ENCODE measurements at places on chromosomes 16 and 17. TPM values are rescaled to one million over a fixed set of nuclear protein-coding genes. Genes with fewer than 3 reads are reported as not detected.

- no peak for DNase-seq
Measured at GRCh38 chr17:48633266-48633677, 7.1 kb upstream of the HOXB9 start.

GRCh38 chr17:65662196-65662595, 100.7 kb upstream of the AXIN2 start:
- no peak for DNase-seq

DNA sequence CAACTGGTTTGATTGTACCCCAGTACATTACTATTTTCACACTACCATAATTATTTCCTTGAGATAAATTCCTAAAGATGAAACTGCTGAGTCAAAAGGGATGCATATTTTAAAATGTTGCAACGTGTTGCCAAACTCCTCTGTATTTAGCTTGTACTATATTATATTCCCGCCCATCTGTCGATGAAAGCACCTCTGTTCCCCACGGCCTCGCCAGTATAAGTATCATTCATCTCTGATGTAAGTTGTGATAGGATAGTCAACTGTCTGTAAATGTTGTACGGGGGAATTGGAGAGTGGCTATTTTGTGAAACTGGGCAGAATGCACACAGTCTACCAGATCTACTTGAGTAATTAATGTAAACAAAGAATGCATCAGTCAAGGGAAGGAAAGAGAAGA, 47.7 kb upstream of the TNRC6A start:
- no peak for DNase-seq

GRCh38 chr17:80254396-80255251, 6.0 kb upstream of the RNF213 start:
- DNase-seq = no peak

DNA sequence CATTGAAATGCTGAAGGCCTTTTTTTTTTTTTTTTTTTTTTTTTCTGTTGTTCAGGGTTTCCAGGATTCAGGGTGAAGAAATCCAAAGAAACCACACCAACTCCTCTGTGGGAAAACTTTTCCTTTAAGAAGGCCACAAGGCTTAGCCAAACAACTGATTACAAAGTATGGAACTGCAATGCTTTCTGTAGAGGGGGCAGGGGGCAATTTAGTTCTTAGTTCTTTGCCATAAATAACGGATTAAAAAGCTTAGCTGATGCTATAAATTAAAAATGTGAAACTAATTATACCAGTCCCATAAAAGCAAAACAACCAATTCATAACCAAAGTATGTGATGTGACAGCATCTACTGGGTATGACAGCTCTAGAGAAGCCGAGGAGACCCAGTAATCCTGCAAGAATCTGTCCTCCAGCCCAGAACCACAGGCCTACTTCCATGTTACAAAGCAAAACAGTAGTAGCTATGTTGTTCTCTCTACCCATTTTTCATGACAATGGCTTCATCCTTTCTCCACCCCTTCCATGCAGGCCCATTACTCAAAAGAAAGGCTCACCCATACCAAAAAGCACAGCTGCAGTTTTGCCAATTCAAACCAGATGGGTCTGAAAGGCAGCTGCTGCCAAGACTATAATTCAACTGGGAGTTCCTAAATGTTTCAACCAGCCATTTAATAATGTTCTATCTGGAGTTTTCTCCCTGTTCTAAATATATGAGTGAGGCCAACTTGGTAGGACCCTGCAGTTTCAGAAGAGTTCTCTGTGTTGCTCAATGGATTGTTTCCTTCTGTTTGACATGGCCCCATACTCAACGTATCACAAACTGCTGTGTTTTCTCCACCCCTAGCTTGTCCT, 167.1 kb upstream of the ZFHX3 start:
- no peak for DNase-seq

DNA sequence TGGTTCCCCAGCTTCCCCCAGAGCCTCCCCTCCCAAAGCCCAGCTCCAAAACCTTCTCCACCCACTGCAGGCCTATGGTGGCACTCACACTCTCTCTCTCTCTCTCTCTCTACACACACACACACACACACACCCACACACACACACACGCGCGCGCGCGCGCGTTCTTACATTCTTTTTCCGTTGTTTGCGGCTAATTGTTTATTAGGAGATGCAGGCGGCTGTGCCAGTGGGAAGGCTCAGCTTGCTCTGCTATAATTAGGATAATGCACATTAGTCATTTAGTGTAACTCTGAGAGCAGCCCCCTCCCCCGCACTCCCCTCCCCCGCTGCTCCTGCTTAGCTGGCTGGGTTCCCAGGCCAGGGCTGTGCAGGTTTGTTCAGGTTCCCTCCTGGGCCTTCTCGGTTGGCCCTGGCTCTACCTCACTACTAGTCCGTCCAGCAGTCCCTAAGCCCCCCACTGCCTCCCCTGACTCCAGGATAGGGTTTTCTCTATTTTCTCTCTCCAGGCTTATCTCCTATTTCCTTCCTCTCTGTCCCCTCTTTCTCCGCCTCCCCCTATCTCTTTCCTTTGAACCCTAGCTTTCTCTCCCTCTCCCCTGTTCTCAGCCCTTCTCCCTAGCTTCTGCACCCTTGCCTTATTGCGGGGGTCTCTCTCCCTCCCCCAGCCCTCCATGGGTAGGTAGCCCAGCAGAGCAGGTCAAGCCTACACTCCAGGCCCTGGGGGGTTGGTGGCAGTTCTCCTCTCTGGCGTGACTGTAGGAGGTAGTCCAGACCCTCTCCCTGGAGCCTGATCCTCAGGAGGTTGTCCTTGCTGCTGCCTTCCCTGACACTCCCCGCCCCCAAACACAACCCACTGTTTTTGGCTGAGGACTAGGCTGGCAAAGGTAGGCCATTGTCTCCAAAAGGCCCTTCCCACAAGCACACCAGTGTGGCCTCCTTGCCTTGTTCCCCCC, 34.0 kb downstream of the TMEM132E start:
- DNase-seq = peak; percentile 52

GRCh38 chr17:13385481-13385911, 216.2 kb downstream of the HS3ST3A1 start:
- no peak for DNase-seq

- DNase-seq = no peak
Measured at GRCh38 chr16:21265104-21265837, 12.8 kb downstream of the CRYM start.

DNA sequence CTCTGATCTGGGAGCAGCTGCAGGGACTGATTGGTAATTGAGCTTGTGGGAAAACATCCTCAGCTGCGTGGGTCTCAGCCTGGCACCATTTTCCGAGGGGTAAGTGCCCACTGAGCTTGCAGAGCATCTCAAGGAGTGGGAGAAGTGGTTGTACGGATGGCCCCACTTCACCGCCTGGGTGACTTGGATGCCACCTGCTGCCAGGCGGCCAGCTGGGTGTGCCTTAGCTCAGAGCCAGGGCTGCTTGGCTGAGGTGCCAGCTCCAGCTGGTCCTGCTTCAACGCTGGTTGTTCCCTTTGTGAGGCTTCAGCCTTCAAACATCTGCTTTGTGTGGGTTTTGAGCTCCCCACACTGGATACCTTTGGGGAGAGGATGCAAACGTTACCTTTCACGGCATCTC, 482.7 kb upstream of the EEF2KMT start:
- DNase-seq = no peak

The MYH2 gene
- polyA plus RNA-seq = 0.06 TPM

The NLRP1 gene
- 54.0 TPM for polyA plus RNA-seq

The SLC16A6 gene
- polyA plus RNA-seq = 1.3 TPM

The CLDN6 gene
- polyA plus RNA-seq = 38.0 TPM

The FA2H gene
- polyA plus RNA-seq = 3.8 TPM

Measured in left renal pelvis (tissue), 4 donors.